NCI-H187 treated with DMSO at 0.1 percent for 48 hours (cell line): ENCODE measurements at places on chromosomes 3 and 15.

GRCh38 chr15:66682246-66682645, 19.8 kb upstream of the SMAD6 start:
- no peak for DNase-seq

DNA sequence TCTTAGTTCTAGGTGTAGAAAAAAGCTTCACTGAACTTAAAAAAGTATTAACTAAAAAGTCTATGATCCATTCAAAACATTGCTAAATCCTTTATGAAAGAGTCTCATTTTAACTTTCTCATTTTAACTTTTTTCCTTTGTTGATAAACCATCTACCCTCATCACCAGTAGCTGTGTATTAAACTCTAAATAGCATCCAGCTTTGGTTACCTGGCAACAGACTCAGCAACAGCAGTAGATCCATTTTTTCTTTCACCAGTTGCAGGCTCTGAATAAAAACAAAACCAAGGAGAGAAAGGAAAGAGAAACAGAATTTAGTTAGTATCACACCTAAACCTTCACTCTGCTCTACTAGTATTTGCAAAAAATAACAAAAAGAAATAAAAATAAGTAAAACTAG, 51.6 kb downstream of the TP53BP1 start:
- no peak for DNase-seq

GRCh38 chr15:34355241-34355640, 11.8 kb downstream of the LPCAT4 start:
- DNase-seq: no peak

DNA sequence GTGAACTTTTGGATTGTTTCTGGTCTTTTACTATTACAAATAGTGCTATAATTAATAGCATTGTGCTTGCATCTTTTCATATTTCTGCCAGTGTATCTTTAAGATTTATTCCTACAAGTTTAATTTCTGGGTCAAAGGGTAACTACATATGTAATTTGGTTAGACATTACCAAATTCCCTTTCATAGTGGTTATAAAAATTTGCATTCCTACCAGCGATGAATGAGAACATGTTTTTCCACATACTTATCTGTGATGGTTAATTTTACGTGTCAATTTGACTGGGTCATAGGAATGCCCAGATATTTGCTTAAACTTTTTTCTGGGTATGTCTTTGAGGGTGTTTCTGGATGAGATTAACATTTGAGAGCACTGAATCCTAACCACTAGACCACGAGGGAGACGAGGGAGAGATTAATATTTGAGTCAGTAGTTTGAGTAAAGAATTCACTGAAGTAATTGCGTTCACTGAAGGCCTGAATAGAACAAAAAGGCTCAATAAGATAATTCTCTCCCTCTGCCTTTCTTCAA, 132.3 kb upstream of the NEO1 start:
- DNase-seq: no peak

- DNase-seq: no peak
Observed at GRCh38 chr3:184949251-184949965, 137.4 kb downstream of the VPS8 start.

DNA sequence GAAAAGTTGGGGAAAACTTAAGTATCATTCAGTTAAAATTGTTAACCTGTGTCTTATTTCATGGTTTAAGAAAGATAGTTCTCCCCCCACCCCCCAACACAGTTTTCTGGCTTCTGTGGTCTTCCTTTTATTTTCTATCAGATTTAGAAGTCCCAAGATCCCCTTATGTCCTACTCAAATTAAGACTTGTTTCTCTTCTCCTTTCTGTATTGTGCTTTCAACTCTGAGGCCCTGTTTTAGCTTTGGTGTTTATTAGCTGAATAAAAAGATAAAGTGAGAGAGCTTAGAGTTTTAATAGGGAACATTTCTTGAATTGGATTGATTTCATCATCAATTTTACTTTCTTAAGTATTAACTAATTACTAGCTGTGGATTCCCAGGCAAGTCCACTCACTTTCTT, 62.6 kb downstream of the AKAP13 start:
- DNase-seq: no peak

- DNase-seq: no peak
Observed at GRCh38 chr3:39519554-39520288, 52.2 kb downstream of the MOBP start.

GRCh38 chr15:47736143-47736786, 19.0 kb downstream of the SEMA6D start:
- DNase-seq: no peak

DNA sequence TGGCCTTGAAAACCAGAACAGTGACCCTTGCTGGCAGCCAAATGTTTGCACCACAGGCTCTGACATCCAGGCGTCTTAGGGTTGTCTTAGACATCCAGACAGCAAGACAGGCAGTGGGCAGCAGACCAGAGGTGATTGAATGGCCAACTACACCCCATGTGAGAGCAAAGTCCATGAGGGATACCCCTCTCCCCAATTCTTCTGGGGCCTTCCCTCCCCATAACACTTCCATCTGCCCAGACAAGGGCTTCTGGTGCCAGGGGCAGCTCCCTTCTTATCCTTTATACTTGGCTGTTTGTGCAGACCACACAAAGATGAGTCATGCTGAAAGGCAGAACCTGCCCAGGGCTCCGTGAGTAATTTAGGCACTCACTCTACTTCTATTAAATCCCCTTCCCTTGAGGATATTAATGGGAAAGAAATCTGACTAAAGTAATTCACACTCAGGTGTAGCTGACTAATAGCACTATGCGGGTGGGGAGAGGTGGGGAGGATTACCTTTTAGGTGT, 257.9 kb downstream of the UACA start:
- no peak for DNase-seq

GRCh38 chr3:182516597-182517336, 276.5 kb upstream of the ATP11B start:
- no peak for DNase-seq

DNA sequence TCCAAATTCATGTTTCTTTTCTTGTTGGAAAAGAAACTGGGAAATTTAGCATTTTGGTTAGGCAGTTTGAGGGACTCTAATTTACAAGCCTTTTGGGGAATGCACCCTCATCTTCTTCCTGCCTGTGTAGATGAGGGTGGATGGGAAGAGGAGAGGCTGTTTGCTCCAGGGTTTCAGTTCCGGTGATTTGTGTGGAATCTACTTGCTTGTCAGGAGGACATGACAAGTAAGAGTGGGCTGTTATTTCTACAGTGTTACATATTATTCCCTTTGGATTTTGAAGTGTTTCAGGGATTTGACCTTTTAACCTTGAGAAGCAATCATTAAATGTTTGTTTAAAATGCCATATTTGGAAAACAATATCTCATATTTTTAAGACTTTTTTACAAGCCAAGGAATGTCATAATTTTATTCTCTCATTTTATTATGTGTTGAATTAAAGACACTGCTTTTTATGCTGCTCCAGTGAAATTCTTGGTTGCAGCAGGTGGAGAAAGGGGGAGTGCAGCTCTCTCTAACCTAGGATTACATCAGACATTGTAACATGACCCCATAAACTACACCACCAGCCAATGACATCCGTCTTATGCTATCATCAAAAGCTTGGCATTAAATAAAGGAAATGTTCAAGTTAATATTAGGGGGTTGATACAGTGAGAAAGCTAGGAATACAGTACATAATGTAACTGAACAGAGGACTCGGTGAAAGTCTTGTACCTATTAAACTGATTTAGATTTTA, 30.2 kb downstream of the PLAAT1 start:
- DNase-seq: no peak

DNA sequence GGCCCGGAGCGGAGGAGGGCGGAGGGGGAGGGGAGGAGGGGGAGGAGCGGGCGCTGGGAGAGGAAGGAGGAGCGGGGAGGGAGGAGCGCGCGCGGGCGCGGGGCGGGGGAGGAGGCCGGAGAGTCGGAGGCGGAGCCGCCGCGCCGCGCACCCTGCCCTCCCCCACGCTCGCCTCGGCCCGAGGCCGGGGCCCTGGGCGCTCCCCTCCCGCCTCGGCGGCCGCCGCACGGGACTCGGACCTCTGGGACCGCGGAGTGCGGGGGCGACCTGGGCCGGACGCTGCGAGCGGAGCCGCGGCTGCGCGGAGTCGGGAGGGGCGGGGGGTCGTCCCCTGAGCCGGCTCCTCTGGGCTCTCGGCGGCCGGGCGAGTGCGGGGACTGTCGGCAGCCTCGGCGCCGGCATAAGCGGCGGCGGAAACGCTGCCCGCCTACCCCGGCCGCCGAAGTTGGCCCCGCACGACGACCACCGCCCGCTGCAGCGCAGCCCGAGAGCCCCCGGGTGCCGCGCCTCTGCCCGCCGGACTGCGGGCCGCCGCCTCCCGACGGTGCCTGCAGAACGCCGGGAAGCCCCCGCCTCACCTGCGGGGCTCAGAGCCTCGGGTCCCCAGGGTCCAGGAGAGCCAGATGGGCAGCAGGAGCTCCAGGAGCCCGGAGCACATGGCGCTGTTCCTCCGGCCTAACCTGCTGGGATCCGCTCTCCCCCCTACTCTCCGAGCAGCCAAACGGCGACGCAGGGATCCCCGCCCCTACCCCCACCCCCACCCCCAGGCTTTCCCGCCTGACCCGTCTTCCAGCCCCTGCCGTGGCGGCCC, 406 bp upstream of the GABRB3 start:
- DNase-seq: no peak

DNA sequence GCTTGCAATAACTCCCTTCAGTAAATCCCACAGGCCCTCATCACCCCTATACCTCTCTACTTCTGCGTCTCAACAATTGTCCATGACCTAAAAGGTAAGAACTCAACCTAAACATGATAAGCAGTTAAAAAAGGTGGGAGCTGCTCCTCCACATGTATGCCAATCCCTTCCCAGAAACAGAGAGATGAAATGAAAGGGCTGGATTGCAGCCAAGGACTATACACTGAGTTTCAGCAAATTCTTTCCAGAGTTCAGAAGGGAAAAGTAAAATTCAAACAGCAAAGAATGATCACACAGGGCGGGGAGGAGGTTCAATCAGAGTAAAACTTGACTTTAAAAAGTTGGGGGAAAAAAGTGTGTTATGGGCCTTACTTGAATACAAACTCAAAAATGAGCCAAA, 27.5 kb downstream of the PLOD2 start:
- no peak for DNase-seq

DNA sequence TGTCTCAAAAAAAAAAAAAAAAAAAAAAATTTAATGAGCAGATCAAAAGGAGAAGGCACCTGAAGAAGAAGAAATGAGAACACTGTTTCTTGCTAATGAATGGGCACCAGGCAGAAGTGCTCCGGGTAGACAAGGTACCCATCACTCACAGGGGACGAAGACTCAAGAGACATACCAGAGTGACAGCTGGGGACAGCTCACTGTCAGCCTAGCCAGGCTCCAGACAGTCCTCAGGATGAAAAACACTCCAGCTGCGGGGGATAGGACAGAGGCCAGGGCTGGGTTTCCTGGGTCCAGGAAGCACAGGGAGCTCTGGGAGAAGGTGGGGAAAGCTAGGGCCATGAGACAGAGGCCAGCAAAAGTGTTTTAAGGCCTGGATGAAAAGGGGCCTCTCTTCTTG, 48.5 kb upstream of the PARL start:
- no peak for DNase-seq

DNA sequence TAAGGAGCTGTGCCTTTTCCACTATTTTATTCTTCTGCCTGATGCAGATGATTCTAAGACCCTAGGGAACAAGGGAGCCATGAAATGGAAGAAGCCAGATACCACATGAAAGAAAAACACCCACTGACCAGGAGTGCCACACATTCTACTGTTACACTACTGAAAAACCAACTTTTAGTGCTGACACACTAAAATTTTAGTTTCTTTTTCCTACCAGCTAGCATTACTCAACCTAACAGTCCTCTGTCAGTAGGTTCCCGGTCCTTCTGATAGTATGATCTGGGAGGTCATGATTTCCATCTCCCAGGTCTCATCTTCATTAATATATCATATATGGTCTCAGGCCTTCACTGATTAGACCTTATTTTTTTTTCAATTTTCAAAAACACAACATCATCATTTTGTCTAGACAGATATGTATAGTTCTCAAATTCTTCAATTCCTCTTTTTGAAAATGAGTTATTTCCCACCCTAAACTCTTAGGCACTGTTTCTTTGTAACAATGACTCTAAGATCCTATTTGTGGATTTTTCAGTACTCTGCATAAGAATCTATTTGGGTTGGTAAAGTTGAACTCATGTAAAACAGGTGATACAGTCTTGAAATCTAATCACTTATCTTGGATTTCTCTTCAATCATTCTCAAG, 321.8 kb downstream of the CTNNB1 start:
- DNase-seq: no peak

DNA sequence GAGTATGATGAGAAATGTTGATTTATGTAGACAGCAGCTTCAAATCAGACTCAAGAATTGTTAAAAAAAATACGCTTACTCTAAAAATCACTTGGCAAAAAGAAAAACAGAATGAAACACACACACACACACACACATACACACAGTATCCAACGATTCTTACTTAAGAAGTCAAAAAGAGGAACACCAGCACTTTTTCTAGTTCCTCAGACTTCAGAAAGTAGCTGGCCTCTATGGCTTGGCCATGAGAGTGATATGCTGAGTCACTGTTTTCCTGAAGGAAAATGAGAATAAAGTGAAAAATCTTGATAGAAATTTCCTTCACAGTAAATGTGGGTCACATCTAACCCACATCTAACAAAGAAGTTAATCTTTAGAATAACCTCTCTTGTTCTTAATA, 22.1 kb downstream of the CNTN3 start:
- DNase-seq: no peak

- no peak for DNase-seq
Observed at GRCh38 chr3:151864423-151865101, 8.9 kb upstream of the SUCNR1 start.

- DNase-seq: no peak
Observed at GRCh38 chr15:64379216-64379960, 1.9 kb downstream of the PCLAF start.

GRCh38 chr15:101037090-101037830, 118.1 kb downstream of the LRRK1 start:
- DNase-seq: no peak

DNA sequence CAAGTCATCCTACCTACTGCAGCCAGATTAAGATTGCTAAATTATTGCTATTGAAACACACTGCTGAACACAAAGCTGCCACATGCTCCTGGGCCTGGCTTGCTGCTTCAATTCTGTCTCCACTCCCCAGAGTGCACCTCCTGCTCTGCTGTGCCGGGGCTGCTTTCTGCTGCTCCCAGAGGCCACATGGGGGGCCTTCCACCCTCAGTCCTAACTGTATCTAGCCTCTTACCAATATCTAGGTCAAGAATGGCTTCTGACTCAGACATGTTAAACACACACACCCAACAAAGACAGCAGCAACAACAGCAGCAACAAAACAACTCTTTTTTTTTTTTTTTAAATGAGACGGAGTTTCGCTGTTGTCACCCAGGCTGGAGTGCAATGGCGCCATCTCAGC, 33.0 kb downstream of the MYZAP start:
- DNase-seq: no peak

- DNase-seq: no peak
Observed at GRCh38 chr3:69423463-69424155, 37.7 kb upstream of the FRMD4B start.

DNA sequence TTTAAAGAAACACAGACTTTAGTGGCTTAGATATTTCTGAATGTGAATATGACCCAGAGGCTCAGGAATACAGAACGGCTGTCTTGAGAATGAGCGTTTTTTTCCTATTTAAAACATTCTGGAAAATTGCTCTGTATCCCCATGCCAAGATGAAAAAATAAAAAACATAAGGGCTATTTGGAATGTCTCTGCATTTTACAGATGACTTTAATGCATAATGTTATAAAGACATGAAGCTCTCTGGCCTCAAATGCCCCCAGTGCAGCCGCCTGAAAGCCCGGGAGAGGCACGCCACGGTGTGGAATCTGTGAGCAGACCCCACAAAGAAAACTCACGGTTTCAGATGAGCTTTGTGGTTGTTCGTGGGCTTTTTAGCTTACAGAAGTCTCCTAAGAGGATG, 322.5 kb upstream of the ICE2 start:
- no peak for DNase-seq

GRCh38 chr15:48718646-48719045, 73.1 kb upstream of the FBN1 start:
- no peak for DNase-seq
